ENCODE measurements at places on chromosomes 7 and 10.

DNA sequence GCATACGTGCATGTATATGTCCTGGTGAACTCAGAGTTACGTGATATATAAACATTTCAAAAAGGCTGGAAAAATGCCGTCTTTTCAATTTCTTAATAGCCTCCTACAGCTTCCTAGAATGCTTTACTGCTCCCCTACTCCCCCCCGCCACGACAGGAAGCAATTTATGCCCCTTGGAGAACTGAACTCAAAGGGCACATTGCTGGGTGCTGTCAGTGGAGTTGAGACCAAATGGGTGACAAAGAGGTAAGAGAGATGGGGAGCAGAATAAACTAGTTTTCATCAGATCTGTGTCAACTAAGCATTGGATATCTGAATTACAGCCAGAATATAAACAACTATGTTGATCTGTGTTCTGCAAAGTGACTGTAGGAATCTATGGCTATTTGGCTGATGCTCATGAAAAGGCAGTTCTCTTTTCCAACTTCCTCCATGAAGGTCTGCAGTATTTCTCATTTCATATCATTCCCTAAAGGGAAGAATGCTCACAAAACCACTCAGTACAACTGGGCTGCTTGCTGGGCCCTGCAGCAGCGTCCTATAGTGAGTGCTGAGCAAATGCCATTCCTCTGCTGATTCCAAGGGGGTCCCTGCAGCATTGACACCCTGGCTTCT is 171.3 kb upstream of the HPS1 start:
- no peak for DNase-seq

DNA sequence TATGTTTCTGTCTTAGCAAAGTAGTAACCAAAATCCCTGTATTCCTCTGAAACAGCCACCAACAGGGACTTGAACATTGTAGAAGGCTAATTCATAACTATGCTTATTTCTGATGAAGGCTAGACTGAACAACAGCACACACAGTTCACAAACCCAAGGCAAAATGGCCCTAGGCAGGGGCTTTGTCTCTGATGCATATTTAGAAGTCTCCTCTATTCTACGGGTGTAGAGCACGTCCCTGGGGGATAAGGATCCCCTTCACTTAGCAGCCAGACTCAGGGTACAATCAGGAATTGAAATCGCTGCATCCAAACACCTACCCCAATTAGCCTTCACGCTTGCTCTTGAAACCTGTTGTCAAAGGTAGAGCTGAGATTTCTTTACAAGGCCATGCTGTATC is 45.5 kb downstream of the FGFR2 start:
- no peak for DNase-seq

DNA sequence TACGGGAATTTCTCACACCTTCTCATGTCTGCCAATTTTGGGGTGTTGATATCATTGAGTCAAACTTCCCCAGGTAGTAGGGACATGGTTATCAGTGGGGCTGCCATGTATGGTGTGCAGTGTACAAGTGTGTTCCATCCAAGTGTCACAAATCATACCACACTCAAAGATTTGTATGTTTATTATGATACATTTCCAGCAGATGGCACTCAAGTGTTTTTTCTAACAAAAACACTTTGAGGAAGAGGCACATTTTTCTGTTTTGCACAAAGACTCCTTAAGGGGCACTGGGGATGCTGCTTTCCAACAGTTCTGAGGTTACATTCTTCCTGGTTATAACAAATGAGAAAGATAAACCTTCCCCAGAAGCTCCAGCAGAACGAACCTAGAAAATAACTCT is 414.5 kb downstream of the REEP3 start:
- no peak for DNase-seq

- DNase-seq = peak; percentile 27
Measured at GRCh38 chr7:2417981-2418481, 14.6 kb downstream of the CHST12 start.

DNA sequence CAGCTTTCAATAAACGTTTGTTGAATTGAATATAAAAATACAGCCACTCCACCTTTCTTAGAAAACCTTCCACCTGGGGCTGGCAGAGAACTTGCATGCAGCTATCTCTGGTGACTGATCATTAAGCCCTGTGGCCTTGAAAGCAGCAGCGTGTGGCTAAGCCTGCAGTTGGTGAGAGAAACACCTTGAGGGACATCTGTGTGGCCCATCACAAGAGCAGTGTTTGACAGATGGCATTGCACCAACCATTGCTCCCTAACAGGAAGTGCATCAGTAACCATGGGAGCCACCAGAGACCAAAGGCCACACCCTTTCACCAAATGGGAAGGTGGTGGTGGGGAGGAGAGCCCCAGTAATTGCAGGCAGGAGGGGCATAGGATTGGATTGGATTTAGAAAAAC is 22.4 kb downstream of the RHOBTB1 start:
- DNase-seq = no peak

GRCh38 chr10:32298075-32298812 is 48.7 kb downstream of the EPC1 start:
- no peak for DNase-seq

DNA sequence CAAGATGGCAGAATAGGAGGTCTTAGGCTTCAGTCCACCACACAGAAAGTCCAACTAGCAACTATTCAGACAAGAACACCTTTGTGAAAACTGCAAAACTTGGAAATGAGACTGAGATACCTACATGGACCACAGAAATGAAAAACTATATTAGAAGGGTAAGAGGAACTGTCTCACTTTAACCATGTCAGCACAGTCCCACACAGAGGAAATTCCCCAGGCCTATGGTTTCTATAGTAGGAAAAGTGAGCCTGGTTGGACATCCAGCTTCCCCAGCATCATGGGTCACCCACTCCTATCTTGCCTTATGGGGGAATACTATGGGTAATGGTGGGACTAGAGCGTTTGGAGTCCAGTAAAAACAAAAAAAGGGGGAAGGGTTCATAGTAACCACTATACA is 38.8 kb upstream of the CDK6 start:
- no peak for DNase-seq

- peak; percentile 92 for DNase-seq
Measured at GRCh38 chr7:151341357-151342101, at the start of gene NUB1. TSS of gene NUB1 (plus strand) at chr7:151341812. CDS start at chr7:151345350, 3,538 bp downstream.

DNA sequence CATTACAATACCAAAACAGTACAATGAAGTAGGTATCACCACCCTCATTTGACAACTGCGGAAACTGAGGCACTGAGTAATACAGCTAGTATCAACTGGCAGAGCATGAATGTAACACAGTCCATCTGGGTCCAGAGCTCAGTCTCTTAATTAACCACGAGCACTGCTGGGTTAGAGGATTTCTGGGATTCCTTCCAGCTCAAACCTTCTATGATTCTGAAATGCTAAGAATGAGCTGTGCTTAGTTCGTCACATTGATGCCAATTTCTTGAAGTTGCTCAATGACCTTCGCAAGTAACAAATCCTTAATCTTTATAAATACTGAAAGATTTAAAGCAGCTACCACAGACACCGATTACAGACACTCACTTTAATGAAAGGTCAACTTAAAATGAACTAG is 62.5 kb downstream of the SGMS1 start:
- no peak for DNase-seq

DNA sequence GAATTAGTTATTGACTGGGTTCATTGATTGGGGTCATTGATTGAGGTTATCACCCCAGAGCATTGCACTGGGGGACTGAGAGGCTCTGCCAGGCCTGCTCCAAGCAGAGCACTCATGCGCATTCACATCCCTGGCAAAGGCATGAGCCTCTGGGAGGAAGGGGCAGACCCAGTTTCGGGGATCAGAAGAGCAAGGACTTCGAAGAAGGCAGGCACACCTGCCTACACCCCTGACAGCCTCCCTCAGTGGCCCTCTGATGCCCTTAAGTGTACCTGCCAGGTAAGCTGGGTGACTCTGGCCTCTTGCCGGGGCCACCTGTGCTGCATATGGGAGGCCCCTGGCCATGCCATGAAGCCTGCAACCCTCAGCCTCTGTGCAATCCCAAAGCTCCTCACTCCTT is 181.1 kb downstream of the PTPN20 start:
- DNase-seq = no peak

DNA sequence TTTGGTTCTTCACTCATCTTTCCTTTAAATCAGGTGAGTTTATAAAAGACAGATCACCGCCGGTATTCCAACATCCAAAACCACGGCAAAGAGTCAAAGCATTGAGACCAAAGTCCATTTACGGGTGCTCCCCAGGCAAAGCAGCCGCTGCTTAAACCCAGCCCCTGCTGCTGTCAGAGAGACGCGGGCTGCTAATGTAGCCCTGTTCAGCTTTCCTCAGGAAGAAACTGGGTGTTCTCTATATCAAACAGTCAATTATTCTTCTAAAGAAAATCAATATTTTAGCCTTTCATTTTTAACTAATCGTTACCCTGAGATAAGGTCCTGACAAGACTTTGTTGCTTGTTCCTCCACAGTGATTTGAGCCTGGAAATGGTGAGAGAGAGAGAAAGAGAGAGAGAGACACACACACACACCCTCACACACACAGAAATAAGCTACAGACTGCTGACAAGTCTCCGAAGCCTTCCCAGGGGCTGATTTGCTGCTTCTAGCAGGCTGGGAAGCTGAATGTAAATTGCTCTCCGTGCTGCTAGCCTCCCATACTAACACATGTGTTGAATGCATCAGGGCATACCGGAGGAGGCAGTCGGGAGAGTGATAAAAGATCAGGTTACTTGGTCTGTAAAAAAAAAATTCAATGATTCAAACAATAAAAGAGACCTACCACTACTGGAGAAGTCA is 183.0 kb upstream of the ANK3 start:
- DNase-seq = no peak

- no peak for DNase-seq
Measured at GRCh38 chr10:51972733-51973346, 273.4 kb upstream of the CSTF2T start.

GRCh38 chr10:1939016-1939415 is 201.7 kb upstream of the ADARB2 start:
- peak; percentile 1 for DNase-seq

DNA sequence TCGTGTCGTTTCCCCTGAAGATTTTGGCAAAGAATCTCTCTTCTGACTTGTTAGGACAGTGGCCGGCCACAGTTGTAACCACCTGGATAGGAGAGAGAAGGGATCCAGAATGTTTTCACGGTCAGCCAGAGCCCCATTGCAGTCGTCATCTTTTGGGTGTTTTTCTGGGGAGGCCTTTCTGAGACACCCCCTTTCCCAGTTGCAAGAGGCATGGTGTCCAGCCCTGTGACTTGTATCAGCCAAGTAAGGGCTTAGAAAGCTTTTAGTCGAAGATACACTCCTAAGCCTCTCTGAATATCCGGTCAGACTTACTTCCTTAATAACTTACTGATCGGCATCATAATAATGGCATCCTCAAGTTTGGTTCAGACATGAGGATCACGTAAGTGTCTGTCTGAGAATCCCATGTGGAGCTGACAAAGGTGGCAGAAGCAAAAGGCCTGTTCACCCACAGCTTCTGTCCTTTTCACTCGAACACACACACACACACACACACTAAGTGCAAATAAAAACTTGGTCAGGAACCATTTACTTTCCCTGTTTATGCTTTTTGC is 435.7 kb upstream of the GALNT17 start:
- no peak for DNase-seq

GRCh38 chr10:97002670-97003069 is 170.6 kb downstream of the LCOR start:
- no peak for DNase-seq

- peak; percentile 46 for DNase-seq
Measured at GRCh38 chr10:6203331-6204062, 765 bp downstream of the PFKFB3 start.

- no peak for DNase-seq
Measured at GRCh38 chr10:122939856-122940543, 14.0 kb downstream of the C10orf88 start.

GRCh38 chr10:119237722-119238436 is 30.5 kb downstream of the GRK5 start:
- DNase-seq = no peak

DNA sequence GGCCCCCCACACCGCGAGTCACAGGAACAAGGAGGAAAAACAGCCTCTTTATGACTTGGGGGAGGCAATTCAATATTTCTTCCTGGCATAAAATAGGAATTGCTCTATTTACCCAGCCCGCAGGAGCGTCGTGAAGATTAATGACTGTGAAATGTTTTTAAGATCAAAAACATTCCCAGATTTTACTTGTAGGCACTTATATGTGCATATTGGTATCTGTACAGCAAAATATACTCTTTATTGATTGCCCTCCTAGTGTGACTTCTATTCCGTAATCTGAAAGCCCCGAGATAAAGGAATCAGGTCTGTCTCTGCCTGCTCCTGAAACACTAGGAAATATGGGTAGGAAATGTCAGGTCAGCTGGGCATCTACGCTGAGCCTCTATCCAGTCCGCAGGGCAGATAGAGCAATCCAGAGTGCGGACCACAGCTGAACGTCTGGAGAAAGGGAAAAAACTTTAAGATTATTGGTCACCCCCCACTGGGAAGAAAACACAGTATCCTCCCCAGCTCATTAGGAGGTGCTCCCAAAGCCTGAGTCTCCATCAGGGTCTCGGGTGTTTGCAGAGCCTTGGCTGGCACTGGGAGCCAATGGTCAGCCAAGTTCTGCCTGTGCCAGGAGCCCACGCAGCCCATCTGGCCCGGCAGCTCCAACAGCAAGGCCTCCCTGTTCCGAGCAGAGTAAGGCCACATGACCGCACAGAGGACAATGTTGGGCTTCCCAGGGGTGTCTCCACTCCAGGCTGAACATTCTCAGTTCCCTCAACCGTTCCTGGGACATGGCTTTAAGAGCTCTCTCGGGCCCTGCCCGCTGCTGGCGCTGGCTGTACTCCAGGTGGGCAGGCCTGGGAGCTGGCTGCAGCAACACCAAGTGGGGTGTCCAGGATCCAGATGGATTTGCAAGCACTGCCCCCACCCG is 7.7 kb downstream of the CTBP2 start:
- DNase-seq = no peak

DNA sequence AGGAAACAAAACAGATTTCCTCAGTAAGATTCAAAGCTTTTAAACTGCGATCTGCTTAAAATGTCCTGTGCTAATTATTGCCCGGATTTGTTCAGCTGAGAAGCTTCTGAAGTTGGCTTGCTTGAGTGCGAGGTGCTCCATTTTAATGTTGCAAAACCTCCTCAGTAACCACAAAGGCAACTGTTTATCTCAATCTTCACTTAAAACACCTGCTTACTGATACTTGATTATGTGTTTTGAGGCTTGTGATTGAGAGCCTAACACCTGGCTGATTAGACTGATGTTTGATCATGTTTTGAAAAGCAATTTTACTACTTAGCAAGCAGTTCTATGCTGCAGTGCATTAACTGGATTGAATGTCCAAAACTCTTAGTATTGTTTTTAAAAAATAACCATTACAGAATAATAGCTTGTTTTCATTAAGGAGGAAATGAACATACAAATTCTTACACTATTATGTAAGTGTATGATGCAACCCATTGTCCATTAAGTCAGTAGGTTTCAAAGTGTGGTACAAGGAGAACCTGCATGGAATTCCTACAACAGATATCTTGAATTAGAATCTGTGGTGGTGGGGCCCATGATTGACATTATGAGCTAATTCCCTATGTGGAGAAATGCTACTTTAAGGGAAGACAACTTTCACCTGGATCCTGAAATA is 96.9 kb upstream of the FAM180A start:
- DNase-seq = no peak

DNA sequence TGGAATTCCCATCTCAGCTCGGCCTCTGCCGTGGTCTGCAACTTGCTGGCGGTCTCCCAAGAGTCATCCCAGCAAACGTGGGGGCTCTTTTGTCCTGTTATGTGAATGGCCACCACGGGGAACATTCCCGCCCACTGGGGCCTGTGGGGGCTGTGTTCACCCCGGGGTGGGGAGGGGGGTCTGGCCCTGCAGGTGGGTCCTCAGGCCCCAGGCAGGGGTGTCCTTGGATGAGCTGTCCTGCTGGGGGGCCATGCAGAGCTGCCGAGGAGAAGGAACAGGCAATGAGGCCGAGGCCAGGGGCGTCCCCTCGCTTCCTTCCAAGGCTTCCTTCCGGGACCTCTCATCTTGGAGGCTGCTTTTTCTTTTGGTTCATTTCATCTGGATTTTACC is 24.4 kb upstream of the PITRM1 start:
- no peak for DNase-seq
